ENCODE measurements at places on chromosomes 12 and 14.

- DNase-seq = no peak
Observed at GRCh38 chr12:84218406-84218805, 694.2 kb downstream of the SLC6A15 start.

DNA sequence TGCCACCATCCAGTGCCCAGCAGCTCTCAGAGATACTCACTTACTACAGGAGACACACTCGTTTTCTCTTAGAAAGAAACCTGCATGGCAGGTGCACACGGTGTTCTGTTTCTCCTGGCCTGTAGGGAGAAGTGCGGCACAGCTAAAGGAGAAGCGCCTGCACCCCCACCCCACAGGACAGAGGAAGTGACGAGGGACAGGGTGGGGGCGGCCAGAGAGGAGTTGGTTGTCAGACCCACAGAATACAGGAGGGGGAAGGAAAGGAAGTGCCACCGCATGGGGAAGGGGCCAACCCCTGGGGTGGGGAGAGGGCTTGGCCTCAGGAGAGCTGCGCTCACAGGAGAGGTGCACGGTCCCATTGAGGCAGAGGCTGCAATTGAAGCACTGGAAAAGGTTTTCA, 8.8 kb downstream of the TNFRSF1A start:
- DNase-seq = no peak

DNA sequence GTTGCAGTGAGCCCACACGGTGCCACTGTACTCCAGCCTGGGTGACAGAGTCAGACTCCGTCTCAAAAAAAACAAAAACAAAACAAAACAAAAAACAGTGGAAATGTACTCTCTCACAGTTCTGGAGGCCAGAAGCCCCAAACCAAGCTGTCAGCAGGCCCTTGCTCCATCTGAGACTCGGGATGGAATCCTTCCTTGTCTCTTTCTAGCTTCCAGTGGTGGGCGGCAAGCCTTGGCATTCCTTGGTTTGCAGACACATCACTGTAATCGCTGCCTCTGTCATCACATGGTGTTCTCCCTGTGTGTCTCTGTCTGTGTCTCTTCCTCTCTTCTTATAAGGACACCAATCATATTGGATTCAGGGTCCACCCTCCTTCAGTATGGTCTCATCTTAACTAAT, 6.4 kb downstream of the TNS2 start:
- DNase-seq = no peak

DNA sequence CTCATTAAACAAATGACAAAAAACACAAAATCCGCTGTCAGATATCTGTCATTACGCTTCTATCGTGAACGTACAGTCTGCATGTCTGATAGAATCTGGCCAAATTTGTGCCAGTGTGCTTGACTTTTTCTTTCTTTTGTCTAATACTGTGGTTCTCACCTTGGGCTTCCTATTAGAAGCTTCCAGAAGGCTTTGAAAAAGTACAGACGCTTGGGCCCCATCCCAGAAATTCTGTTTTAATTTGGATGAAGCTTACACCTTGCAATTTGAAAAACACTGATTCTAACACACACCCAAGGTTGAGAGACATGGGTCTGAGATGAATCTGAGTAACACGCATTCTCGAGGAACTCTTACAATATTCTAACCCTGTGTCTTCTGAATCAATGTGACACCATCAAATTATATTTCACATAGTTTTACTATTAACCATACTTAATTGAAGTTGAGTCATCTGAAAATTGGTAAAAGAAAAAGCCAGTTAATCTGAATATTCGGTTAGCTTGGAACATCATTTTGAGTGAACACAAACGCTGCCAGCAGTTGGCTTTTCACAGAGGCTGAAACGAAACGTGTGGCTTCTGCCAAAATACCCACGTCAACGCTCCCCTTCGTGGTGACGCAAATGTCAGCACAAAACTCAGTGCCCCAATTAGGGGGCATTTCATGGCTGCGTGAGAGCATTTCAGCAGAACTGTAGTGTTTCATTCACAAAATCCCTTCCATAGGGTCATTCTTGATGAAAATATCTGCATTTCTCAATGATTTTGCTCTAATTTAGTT, 420.5 kb downstream of the TMEM132D start:
- DNase-seq = peak; percentile 5

GRCh38 chr12:89857652-89858274, 149.1 kb upstream of the ATP2B1 start:
- DNase-seq = no peak

- no peak for DNase-seq
Observed at GRCh38 chr14:67889455-67889854, 69.9 kb downstream of the RAD51B start.

DNA sequence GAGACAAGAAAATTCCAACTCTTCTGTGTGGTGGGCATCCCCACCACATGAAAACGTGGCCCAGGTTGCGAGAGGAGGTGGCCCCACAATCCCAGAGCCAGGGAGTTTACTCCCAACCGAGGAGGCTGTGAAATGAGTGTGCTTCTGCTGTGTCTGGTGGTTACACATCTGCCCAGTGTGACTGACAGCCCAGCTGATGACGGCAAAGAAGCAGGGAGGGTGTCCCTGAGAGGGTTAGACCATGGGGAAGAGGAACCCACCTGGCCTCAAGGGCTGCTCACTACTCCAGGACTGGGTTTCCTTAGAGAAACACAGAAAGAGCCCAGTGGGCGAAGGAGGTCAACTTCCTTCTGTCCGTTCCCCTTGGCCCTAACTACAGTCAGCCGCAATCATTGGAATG, 24.6 kb downstream of the ZFP36L1 start:
- DNase-seq = no peak

GRCh38 chr14:49106741-49107667, 479.2 kb downstream of the RPS29 start:
- DNase-seq = no peak

- DNase-seq = no peak
Observed at GRCh38 chr14:67942080-67942710, 122.6 kb downstream of the RAD51B start.

DNA sequence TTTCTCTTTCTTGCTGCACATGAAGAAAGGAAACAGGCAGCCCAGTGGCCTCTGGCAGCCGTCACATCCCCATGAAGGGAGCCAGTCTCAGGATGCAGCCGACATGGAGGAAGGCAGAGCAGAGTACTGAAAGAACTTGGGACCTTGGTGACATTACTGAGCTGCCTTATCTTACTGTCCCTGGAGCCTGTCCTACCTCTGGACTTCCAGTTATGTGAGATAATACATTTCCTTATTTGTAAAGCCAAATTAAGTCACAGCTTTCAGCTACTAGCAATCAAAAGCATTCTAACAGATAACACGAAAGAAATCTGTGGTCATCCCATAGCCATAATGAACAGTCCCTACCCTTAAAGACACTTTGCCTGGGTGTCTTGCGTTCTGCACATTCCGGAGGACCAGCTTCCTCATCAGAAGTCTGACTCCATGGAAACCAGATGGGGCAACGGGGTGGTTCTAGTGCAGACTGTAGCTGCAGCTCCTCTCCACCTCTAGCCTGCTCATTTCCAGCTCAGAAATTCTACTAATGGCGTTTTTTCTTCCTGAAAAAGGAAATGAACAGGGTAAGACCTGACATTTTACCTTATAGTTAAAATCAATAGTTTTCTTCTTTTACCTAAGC, 7.8 kb upstream of the EGLN3 start:
- no peak for DNase-seq

- DNase-seq = no peak
Observed at GRCh38 chr12:96170328-96170727, 23.8 kb upstream of the ELK3 start.

DNA sequence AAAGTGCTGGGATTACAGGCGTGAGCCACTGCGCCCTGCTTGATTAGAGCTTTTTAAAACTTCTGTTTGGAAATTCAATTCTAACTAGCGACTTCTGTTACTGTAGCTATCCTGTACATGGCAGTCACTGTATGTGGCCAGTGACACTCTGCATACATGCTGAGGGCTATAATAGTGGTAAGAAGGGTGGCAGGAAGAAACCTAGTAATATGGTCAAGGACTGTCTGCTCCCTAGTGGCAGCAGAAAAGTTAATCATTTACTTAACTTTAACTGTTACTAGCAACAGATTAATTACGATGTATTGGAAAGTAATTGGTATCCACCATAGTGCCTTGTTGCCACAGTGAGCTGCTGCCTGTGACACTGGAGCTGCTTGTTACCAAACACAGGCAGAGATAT, 149.0 kb downstream of the KITLG start:
- DNase-seq = no peak

DNA sequence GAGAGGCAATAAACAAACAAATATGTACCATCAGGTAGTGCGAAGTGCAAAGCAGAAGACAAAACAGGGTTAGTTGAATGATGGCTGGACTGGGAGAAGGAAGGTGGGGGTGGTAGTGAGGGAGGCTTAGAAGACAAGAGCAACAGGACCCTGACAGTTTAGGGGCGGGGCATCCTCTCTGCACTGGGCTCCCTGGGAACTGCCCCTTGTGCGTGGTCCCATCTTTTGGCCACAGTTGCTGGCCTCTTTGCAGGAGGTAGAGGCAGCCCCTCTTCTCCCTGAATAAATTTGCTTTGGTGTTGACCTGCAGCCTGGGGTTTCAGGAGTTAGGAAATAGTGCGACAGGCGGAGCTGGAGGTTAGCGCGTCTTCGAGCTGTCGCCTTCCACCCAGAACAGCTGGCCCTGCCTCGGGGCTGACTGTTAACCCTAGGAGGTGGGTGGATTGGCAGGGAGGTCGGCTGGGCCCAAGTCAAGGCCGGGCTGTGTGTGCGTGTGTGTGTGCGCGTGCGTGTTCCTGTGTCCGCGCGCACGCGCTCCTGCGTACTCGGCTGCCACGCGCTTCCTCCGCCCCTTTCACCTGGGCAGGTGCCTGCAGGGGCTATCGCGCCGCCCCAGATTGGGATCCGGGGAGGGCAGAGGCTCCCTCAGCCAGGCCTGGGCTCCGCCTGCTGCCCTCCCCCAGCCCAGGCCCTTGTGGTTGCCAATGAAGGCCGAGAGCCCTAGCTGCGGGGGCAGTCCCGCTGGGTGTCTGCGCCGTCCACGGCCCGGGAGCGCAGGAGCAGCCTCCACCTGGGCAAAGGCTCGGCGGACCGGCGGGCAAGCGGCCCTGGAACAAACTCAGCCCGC, 180.8 kb downstream of the ADCK1 start:
- no peak for DNase-seq

- DNase-seq = no peak
Observed at GRCh38 chr12:10362828-10363657, 26.8 kb downstream of the KLRK1 start.

GRCh38 chr14:51295646-51296263, 55.7 kb downstream of the TMX1 start:
- no peak for DNase-seq

GRCh38 chr14:60153991-60154390, 11.2 kb downstream of the DHRS7 start:
- no peak for DNase-seq

GRCh38 chr12:501722-502447, 42.1 kb downstream of the B4GALNT3 start:
- DNase-seq = no peak

DNA sequence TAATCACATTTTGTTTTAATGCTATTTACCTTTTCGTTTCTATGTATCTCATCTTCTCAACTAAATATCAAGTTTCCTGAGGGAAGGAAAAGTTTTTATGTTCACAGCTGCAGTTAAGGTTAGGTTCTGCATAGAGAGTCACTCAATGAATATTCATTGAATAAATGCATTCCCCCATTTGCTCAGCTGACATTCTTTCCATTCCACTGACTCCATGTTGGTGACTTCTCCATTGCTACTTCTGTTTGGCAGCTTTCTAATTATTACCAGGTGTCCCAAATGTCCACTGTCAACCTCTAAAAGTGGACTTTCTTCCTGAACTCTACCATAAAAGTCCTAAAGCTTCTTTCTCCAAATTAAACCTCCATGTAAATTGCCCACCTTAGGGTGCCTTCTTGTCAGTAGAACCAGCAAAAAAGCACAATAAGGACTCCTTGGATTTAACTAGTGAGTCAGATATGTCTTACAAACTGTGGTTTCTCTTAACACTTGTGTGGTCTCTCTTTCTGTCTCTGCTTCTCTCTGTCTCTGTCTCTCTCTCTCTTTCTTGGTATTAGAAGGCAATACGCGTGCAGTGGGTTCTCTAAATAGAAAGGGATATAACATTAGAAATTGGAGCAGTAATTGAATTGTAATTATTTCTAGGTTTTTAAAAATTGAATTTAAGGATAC, 85.9 kb downstream of the TMEM117 start:
- no peak for DNase-seq

DNA sequence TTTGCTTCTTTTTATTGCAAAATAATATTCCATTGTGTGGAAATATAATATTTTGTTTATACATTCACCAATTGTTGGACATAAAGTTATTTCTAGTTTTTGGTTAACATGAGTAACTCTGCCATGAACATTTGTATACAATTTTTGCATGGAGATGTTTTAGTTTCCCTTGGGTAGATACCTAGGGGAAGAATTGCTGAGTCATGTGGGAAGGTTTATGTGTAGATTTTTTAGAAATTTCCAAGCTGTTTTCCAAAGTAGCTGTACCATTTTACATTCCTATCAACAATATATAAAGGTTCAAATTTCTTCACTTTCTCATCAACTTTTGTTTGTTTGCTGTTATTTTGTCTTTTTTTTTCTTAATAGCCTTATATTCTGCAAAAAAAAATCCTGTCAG, 664.7 kb upstream of the FBXO33 start:
- DNase-seq = no peak

GRCh38 chr12:85633491-85633890, 202.7 kb downstream of the RASSF9 start:
- DNase-seq = no peak

DNA sequence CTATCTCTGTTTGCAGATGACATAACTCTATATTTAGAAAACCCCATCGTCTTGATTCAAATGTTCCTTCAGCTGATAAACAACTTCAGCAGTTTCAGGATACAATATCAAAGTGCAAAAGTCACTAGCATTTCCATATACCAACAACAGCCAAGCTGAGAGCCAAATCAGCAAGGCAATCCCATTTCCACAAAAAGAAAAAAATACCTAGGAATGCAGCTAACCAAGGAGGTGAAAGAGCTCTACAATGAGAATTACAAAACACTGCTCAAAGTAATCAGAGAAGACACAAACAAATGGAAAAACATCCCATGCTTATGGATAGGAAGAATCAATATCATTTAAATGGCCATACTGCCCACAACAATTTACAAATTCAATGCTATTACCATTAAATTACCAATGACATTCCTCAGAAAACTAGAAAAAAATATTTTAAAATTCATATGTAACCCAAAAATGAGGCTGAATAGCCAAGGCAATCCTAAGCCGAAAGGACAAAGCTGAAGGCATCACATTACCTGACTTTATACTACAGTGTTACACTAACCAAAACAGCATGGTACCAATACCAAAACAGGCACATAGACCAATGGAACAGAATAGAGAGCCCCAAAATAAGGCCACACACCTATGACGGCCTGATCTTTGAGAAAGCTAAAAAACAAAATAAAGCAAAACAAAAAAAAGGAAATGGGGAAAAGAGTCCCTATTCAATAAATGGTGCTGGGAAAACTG, 901.7 kb downstream of the LRFN5 start:
- DNase-seq = no peak
